ENCODE measurements at places on chromosomes 6 and 20.
A peak's percentile ranks its signal among the peaks of the same experiment; 100 is the strongest.

- DNase-seq, result no peak
Measured at GRCh38 chr20:32278199-32278643, 770 bp downstream of the KIF3B start.

- DNase-seq, result no peak
Measured at GRCh38 chr6:161482517-161482858, 208.6 kb upstream of the AGPAT4 start.

- DNase-seq, result no peak
Measured at GRCh38 chr6:96923871-96924493, 546 bp upstream of the KLHL32 start.

DNA sequence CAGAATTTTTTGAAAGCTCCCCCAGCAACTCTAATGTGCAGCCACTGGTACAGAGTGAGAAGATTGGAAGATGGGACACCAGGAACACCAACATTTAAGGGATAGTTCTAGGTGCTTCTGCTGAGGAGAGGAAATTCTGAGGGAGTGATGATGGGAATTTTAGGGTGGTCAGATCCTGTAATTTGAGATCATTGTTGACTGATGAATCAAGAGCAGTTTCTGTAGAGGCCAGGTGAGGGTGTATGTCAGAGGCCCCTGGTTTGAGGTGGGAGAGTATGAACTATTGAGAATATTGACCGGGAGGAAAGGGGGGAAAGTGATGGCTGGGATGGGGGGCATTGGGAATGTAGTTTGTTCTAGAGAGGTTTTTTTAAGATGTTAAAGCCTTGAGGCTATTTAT is 47.2 kb downstream of the PTPRA start:
- DNase-seq, result no peak

GRCh38 chr20:38076548-38076947 is 43.0 kb downstream of the RPRD1B start:
- DNase-seq, result no peak

DNA sequence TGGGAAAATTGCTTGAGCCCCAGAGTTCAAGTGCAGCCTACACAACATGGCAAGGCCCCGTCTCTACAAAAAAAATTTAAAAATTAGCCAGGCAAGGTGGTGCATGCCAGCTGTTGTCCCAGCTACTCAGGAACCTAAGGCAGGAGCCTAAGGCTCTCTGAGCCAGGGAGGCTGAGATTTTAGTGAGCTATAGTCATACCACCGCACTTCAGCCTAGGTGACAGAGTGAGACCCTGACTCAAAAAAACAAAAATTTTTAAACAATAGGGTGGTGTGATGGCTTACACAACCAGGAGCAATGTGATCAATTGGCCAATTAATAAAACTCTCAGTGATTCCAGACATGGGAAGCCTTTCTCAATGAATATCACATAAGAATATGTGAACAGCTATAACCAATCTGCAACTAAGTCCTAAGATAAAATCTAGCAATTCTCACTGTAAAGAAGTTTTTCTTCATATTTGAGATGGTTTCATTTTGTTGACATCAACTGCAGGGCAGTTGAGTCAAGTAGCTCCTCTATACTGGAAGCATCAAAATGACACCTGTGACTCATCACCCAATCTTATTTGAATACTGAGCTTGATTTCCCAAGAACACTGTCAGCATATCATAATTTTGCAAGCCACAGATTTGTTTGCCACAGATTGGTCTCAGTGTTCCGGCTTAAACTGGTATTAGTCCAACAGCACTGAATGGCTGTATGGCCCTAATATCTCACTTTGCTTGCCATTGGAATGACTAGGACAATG is 169.0 kb upstream of the GJE1 start:
- DNase-seq, result no peak

DNA sequence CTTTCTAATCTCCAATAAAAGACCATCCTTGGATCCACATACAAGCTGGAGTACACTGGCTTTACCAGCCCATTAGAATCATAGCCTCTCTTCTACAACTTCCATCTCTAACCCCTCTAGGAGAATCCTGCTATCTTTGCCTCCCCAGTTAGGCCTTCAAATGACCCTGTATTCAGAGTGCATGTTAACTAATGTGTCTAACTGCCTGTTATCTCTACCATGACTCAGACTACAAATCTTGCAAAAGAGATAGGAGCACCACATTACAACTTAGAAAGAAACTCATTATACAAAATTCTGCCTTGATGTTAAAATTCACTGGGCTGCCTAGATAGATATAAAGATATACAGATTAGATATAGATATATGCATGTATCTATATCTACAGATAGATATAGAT is 28.2 kb downstream of the GPR63 start:
- DNase-seq, result no peak

- DNase-seq, result no peak
Measured at GRCh38 chr6:71011871-71012371, 55.1 kb upstream of the B3GAT2 start.

DNA sequence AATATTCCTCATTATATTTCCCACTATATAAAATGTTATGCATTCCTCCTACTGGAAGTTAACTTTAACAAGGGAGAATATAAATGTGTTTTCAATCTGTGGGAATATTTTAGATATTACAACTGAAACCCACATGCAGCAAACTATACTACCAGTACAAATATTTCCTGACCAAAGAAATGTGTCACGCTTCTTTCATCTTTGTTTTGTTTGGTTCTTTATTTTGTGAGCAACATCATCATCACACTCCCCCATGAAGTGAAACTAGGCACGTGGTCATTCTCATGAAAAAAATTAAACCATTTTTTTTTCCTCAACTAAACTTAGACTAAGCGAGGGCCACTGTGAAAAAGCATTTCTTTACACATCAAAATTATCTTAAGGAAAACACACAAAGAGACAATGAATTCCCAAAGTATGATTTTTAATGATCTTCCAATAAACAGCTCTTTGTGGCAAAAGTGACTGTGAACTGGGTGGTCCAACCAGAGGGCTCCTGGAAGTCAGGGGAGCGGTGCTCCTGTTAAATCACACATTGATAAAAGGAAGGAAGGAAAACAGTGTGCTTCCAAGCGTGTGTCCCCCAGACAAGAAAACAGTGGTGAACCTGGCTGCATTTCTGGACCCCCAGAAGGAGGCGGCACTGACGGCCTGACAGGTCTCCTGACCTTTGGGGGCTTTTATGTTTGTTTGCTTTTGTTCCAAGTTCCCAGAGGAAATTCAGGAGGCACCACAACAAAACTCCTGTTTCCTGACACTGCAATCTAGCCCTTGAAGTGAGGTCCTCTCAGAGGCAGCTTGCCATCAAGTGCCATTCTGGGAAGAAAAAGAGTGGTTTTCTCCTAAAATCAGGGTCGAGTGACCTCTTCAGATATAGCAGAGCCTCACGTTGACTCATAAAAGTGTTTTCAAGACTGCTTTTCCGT is 166.8 kb upstream of the FOXQ1 start:
- no peak for DNase-seq

GRCh38 chr6:70264306-70264705 is 38.6 kb downstream of the COL9A1 start:
- DNase-seq, result no peak

DNA sequence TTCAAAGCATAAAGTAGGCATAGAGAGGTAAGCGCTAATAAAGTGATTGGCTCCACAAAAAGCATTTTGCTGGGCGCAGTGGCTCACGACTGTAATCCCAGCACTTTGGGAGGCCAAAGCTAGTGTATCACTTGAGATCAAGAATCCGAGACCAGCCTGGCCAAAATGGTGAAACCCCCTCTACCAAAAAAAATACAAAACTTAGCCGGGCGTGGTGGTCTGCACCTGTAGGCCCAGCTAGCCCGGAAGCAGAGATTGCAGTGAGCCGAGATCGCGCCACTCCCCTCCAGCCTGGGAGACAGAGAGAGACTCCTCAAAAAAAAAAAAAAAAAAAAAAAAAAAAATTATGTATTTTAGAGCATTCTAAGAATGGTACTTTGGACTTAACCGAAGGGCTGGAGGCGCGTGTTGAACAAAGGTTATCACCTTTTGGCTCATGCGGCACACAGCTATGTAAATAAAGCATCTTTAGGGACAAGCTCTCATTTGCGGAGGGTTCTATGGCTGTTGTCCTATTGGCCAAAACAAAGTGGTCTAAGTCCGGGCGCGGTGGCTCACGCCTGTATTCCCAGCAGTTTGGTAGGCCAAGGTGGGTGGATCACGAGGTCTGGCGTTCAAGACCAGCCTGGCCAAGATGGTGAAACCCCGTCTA is 17.4 kb downstream of the HFE start:
- no peak for DNase-seq

DNA sequence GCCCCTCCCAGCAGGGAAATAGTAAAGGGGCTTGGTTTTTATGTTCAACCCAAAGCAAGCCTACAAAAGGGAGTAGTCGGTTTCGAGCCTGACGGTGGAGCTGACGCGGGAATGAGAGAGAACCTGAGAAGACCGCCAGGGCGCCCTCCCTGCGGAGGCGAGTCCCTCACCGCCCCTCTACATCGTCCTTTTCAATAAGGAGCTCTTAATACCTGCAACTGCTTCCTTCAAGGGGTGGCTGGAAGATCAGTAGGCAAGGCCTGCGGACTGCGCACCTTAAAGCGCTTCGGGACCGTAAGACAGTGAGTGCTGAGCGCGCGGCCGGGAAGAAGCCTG is 709 bp upstream of the ZNF76 start:
- DNase-seq, result no peak

DNA sequence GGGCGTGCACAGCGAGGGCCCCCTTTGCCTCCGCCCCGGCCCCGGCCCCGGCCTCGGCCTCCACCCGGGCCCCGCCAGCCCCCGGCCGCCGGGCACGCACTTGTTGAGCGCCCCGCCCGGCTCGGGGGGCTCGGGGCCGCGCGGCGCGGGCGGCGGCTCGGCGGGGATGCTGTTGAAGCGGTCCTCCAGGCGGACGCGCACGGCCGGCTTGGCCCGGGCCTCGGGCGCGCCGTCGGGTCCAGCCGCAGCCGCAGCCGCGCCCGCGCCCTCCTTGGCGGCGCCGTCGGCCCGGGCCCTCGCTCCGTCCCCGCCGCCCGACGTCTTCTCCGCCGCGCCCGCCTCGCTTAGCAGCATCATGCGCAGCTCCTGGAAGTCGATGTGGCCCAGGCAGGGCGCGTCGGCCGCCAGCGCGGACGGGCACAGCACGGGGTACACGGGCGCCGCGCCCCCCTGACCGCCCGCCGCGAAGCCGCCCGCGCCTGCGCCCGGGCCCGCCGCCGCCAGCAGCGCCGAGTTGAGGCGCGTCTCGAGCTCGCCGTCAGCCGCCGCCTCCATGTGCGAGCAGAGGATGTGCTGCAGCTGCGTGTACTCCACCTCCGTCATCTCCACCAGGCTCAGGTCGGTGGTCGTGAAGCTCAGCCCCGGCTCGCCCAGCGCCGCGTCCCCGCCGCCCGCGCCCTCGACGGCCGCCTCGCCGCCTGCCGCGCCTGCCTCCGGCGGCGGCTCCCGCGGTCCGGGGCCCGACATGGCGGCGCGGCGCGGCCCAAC is 514 bp downstream of the TCFL5 start:
- DNase-seq, result peak; percentile 48

GRCh38 chr6:163348789-163349680 is 65.5 kb upstream of the QKI start:
- DNase-seq, result no peak

GRCh38 chr6:85126485-85127167 is 323.3 kb upstream of the NT5E start:
- DNase-seq, result no peak

DNA sequence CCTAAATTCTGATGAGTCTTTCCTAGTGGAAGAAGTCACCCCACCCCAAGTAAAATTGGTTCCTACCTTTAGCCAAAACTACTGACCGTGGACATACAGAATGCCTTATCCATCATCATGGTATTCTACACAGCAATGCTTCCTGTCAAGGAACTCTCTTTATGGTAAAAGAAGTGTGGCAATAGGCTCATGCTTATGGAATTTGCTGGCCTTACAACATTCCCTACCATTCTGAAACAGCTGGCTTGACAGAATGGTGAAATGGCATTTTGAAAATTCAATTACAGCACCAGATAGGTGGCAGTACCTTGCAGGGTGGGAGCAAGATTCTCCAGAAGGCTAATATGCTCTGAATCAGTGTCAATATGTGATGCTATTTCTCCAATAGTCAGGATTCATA is 41.8 kb upstream of the BACH2 start:
- DNase-seq, result no peak
